ENCODE measurements at places on chromosomes 12 and 14.

GRCh38 chr14:71408362-71409030, 501.2 kb downstream of the PCNX1 start:
- DNase-seq = no peak

GRCh38 chr12:117481470-117481869, 120.0 kb upstream of the NOS1 start:
- DNase-seq = no peak

DNA sequence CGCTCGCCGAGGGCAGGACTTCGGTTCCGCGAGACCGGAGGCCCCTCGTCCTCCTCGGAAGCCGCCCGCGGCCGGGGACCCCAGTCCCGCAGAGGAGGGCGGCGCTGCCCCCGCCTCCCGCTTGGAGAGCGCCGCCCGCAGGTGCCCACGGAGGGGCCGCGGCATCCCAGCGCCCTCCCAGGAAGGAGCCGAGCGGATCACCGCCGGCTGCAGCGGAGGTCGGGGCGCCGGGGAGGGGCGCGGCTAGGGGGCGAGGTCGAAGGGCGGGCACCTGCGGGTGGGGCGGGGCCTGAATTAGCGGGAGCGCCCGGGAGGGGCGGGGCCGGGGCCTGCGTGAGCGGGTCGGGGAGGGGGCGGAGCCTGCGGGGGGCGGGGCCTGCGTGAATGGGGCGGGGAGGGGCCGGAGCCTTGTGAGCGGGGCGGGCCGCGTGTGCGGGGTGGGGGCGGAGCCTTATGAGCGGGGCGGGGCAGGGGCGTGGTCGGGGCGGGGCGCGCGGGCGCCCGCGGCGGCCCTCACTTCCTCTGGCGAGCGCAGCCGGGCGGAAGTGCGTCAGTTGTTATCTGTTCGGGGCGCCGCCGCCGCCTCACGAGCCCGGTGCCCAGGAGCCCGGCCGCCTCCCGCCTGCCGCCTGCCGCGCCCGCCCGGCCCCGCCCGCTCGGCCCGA, at the start of gene FBRSL1:
TSS of gene FBRSL1 (plus strand) at position 550 of the 665 bp plus-strand sequence.
- peak; percentile 93 for DNase-seq

GRCh38 chr14:104826861-104827176, 25.9 kb downstream of the ZBTB42 start:
- DNase-seq = no peak

DNA sequence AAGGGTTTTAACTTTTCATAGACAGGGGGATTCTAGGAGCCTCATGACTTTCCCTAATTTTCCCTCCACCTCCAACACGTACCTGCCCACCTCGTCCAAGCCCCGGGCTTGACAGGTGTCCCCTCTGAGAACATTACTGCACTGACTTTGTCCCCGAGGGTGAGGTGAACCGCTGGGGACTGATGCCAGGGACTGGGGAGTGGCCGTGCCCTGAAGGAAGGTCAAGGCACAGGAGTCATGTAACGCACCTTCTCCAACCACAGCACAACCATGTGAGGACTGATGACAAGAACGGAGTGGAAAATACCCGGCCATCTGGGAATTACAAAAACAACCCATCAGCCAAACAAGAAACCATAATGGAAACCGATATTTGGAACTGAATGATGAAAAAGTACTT, 214.7 kb upstream of the C14orf180 start:
- DNase-seq = no peak

DNA sequence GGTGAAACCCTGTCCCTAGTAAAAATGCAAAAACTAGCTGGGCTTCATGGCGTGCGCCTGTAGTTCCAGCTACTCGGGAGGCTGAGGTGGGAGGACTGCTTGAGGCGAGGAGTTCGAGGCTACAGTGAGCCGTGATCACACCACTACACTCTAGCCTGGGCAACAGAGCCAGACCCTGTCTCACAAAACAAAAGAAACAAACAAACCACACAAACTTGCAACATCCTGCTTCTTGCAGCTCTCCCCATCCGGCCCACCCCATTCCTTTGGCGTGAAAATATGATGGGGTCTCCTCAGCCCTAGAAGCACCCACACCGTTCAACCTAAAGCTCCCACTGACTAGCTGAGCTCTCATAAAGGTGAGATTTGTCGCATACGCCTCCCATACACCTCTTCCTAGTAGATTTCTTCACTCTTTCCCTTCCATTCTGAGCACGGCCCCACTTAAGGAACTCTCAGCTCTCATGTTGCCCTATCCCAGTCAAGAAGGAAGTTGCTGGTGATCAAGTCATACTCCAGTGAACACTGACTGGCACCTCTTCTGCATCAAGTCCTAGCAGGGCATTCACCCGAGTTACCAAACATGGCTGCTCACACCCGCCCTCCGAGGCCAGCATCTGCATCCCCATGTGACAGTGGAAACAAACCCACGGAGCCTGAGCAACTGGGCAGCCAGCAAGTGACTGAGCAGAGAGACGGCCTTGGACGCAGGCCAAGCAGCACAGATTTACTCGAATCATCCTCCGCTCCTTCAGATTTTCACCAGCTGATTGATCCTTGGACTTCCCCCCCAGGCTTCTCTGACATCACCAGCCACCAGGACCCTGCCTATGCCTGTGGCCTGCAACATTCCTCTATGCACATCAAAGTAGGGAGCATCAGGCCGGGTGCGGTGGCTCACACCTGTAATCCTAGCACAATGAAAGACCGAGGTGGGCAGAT, 18.9 kb upstream of the CD27 start:
- no peak for DNase-seq

Data from stimulated activated CD8-positive, alpha-beta memory T cell treated with anti-CD3 and anti-CD28 coated beads, Interleukin-2, amount 100 ng/mL, for 48 hours (primary cell).